Hematopoietic multipotent progenitor cell treated with erythropoietin and hydrocortisone succinate and interleukin-3 and kit ligand, for 8 days (in vitro differentiated cells): ENCODE measurements at places on chromosomes 6 and 20.

DNA sequence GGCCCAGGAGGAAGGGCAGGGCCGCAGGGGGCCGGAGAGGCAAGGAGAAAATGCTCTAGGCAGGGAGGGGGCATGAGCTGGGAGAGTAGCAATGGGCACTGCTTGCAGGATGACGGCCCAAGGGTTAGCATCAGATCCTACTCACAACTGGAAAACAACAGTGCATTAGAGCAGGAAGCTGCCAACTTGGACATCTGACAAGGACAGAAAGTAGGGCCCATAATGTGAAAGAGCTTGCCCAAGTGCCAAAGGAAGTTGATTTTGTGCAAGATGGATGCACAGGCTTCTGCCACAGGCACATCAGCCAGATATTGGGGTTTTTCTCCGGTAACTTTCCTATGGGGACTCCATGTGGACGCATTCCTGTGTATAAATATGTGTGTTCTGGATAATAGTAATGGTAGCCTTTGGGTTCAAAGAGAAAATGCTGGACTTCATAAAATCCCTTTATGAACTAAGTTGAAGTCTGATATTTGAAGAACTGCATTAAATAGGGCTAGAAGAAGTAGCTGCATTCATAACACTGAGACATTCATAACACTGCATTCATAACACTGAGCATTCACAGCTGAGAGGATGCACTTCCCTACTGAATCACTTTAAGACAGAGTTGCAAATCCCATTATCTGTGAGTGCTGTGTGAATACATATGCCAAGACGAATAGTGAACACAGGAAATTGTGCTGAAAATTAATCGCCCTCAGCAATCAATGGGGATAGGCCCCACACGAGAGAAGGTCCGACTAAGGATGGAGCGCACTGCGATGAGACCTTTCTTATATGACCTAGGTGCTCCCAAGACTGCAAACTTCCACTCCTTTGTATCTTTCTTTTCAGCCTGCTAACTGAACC lies 235.6 kb upstream of the PRDM1 start:
- DNase-seq, result no peak

- DNase-seq, result no peak
Observed at GRCh38 chr6:165571721-165572132, 91.3 kb downstream of the PDE10A start.

DNA sequence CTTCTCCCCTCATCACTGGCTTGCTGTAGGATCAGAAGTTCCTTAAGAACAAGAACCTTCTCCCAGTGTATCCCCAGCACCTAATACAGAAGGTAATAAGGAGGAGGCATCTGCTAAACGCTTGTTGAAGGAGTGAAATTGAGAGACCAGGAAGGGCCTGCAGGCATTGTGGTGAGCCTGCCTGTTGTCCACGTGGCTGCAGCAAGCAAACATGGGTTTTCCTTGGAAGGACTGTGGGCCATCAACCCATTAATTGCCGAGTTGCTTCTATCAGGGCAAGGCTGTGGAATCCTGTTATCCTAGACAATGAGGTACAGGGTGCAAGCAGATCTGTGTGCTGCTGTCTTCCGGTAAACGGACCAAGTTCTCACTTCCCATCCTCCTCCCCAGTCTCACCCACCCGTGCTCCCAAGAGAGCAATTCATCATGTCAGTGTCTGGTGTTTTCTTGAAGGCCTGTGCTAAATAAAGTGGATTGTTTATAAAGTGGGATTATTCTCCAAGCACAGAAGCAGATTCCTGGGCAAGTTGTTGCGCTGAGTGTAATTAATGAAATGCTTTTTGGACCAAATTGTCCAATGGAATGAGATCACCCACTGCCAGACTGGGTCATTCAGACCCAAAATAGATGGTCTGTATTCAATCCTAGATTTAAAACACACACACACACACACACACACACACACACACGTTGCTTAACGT lies 164.6 kb upstream of the CDYL start:
- no peak for DNase-seq

DNA sequence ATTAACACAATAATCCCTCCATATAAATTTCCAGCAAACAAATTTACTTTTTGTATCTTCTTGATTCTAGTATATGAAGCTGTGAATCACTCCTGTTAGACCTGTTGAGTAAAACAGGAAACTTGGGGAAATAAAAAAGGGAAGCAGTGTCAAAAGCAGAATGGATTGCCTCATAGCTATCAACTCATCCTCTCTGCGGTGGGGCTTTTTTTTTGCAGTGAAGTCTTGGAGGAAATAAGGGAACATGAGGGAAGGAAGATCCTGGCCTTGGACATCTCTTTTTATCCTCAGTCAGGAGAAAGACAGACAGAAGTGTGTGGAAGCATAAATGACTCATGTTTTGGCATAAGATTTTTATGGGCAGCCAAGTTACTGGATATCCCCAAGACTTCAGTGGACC lies 332.5 kb downstream of the TFAP2A start:
- DNase-seq, result no peak

- no peak for DNase-seq
Observed at GRCh38 chr6:140909156-140909555, 1223.6 kb upstream of the GJE1 start.

DNA sequence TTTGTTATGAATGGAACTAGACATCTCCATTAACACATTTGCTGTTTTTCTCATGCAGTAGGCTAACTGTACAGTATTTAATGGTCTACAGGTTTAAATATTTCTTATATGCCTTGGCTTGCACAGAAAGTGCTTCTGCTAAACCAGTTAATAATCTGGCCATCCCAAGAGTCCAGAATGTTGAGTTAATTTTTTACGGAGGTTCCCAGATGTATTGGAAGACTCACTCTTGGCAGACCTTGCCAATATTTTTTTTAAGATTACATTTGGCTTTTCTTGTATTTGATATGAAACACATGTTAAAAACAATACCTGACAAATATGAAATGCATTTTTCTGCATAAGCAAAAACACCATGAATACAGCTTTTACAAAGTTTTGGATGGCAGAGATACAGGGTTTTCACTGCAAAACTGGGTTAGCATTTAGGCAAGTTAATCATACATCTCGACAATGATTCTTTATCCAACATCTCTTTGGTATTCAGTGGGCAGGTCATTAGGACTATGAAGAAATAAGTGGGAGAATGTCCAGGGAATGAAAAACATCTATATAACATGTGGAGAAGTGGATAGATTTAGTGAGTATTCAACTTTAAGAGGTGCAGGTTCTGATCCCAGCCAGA lies 94.0 kb downstream of the SGK1 start:
- DNase-seq, result no peak
